ENCODE measurements at places on chromosomes 4 and X.

DNA sequence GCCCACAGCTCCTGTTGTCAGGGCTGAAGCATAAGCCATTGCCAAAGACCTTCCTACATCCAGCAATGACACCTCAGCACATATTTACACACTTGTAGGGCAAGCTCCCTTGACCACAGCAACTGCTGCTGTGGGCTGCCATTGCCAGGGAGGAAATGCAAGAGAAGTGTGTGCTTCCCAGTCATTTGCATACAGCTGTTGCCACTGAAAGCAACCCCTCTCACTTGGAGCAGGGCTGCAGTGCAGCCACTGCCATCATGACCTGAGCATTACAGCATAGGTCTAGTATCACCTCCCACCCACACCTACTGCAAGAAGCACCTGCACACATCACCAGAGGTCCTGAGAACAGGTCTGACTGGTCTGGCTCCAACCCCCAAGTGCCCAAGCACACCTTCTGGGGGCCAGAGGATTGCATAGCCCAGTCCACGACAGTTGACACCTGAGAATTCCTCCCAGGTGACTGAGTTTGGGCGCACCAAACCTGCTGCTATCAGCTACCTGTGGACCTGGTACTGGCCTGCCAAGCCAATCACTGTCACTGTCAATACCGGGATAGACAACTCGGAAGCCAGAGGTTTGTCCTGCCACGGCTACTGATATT lies 636.5 kb upstream of the SLIT2 start:
- DNase-seq, result no peak

- DNase-seq, result no peak
Observed at GRCh38 chr4:57764856-57765255, 654.7 kb upstream of the IGFBP7 start.

DNA sequence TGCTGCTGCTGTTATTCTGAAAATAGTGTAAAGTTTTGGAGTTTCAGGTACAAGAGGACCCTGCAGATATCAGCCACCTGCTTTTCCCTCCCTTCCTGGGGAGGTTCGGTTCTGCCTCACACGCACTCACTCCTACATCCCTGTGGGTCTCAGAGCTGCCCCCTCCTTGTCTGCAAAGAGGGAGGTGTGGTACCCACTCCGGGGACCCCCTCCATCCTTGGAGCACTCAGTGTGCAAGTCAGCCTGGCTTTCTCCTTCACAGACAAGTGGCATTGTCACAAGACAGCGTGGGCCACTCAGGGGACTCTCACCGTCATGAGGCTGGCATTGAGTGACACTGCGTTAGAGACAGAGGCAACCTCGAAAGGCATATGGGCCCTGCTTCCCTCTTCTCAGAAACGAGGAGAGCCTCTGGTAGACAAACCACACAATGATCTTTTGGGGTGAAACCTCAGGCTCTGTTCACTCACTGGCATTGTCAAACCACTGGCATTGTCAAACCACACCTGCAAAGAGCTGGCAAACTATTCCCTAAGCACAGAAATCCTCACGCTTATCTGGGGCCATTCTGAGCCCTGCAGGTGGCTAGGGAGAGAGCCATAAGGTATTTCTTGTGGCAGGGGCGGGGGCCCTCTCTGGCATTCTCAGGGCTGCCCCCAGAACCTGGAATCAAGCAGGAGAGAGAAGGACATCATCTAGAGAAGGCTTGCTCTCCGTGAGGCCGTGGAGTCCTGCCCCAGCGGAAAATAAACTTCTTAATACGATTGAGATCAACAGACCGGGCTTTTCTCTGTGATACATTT lies 285.0 kb downstream of the SHOX start:
- DNase-seq, result peak; percentile 50

- DNase-seq, result no peak
Observed at GRCh38 chr4:53498706-53499105, 92.6 kb downstream of the LNX1 start.

GRCh38 chr4:88981556-88981955 lies 75.4 kb downstream of the FAM13A start:
- no peak for DNase-seq

- no peak for DNase-seq
Observed at GRCh38 chr4:71094201-71094600, 100.8 kb downstream of the DCK start.

DNA sequence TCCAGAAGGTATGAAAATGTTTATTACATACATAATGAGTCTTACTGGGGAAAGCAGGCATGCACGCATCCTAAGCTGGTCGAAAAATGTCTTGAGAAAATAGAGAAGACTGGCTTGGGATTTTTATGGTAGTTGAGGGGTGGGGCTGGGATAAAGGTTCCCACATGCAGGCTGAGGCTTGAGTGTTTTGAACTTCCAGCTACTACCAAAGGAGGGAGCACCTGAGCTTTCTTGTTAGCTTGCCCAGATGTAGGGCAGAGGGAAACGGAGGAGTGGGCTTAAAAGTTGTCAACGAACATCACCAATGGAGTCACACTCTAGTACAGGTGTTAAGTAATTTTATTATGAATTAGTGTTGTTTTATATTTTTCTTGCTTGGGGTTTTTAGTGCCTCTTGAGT lies 39.6 kb upstream of the SRPX start:
- DNase-seq, result no peak

- no peak for DNase-seq
Observed at GRCh38 chrX:22652596-22652995, 347.2 kb upstream of the DDX53 start.

DNA sequence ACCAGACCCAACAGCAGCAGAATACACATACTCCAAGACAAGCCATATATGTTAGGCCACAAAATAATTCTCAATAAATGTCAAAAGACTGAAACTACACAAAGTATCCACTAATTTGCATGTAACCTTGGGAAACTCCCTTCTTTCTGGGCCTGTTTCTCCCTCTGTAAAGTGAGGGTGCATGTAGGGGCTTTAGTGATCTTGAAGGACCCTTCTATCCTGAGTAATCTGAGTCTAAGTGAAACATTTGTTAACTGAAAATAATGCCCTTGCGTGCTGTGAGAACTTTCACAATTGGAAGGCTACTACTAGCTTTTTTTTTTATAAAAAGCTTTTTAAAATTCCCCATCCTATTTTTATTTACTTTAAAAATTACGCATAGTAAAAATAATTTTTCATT lies 125.2 kb downstream of the NEXMIF start:
- no peak for DNase-seq

DNA sequence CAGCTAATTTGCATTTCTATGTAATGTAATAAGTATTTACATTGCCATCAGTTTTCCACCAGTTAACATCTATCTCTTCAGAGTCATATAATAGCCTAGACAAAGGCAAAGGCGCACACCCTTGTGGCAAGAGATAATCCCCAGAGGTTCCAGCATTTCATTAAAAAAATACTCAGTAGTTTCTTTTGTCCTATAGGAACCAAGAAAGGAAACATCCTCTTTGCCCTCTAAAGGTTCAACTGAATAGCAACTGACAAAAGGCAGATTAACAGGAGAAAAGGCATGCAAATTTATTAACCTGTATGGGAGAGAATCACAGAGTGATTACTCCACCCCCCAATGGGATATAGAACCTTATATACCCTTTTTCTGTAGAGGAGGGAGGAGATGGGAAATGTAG lies 48.4 kb downstream of the MAGEB17 start:
- no peak for DNase-seq

GRCh38 chrX:5236096-5236495 lies 992.6 kb downstream of the NLGN4X start:
- DNase-seq, result no peak

GRCh38 chrX:45889471-45889870 lies 655.8 kb downstream of the ZNF674 start:
- no peak for DNase-seq

DNA sequence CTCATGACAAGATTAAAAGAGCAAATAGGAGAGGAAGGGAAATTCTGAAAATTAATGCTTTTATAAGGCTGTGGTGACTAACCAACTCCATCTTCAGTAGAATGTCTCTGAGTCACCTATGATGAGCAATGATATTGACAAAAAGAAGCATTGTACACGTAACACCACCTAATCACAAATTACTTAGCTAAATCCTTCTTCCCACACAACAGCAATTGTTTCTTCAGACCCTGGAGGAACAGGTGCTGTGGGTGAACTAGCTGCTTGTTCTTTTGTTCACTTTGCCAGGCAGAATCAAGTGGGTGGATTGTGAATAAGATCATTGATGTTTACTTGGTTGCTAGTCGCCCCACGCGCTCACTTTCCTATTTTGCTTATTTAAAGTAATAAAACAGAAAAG lies 315.5 kb downstream of the CAMK2D start:
- no peak for DNase-seq

GRCh38 chrX:102979536-102979935 lies 42.5 kb downstream of the RAB40AL start:
- no peak for DNase-seq

DNA sequence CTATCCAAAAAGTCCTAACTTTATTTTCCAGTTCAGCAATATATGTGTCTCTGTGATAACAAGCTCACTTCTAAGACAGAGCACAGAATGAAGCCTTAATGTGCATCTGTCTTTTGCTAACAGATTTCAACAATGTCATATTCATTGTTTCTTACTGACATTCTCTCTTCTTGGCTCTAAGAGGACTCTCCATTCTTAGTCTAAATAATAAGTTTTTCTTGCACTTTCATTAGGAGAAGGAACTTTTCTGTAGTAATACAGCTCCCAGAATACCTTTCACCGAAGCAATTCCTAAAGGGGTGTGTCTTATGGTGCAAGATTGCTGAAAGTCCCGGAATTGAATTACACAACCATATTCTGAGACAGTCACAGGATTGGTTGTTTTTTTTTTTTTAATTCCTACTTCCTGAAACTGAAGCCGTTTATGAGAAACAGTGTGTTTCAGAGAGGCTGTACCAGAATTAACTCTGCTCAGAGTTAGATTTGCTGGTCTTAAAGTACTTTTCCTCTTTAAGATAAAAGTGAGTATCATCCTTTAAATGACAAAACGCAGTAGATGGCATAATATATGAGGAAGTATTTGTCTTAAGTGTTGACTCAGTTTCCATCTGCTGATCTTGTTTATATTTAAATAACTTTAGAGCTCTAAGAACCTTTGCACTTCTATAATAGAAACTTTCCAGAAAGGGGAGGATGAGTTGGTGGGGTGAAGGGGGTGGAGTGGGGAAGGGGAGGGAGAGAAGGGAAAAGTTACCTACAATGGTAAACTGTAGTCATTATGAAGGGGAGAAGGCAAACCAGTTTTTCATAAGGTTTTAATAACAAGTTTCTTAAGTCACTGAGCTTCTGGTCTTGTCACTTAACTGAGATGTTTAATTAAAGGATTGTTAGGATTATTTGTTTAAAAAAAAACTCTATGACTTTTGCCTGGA lies at the start of gene ALPK1:
Gene ALPK1, plus strand, starts transcription at position 421 of the 932 bp plus-strand sequence.
- no peak for DNase-seq

DNA sequence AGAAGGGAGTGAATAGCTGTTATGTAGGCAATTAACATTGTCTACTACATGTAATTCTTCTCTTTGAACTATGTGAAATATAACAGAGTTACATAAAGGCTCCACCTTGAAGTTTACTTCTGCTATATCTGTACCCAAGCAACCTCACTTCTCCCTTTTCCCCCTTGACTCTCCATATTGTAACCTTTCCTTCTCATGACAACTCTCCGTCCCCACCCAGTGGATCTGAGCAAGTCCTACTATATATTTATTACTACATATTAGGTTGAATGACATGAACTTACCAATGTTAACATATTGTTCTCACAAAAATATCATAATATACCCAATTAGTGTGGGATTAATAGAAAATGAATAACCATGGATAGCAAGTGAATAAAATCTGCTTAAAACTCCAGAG lies 93.2 kb upstream of the ATP8A1 start:
- DNase-seq, result peak; percentile 17

DNA sequence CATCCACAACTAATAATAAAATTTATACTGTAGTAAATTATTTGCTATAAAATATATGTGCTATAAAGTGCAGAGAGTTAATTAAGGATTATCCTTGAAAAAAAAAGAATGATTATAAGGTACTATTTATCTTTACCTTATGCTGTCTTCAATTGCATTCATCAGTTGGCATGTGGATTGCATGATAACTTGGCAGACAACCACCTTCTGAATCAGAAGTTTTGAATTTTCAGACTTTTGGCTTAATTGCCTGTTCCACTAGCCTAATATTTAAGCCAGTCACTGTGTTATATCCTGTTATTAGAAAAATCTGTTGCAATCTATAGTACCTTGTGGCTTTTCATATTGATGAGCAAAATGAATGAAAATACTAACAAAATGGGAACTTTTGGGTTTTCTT lies 1040.3 kb upstream of the PCDH10 start:
- no peak for DNase-seq

GRCh38 chr4:173821876-173822275 lies 291.8 kb upstream of the HAND2 start:
- DNase-seq, result no peak

- DNase-seq, result no peak
Observed at GRCh38 chr4:118345813-118346212, 7.0 kb downstream of the PRSS12 start.

DNA sequence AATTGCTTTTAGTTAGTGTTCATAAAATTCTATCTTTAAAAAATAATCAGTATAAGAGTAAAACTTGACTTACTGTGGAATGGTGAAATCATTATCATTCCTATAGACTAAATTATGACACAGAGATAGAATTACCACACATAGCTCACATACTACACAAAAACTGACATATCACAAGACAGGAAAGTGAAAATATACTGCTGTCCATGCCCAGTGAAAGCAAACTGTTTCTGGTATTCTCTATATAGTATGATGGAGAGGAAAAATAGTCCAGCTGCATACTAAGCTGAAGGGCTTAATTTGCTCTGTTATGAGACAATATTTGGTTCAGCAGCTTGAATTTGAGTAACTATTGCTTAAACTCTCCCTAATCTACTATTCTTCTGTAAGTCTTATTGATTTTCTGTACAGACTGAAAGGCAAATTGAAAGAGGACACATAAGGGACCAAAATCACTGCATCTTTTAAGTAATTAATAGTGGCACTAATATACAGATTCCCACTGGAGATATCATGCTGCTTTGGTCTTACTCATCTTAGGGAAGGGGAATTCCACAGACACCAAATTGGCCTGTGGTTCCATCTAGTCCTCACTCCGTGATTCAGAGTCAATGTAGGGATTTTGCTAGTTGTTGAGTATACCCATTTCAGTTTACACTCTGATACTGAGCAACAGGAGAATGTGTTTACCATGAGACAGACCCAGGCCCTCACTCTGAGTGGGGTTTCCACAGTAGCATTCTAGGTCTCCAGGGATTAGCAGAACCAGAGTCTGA lies 47.4 kb upstream of the AGA start:
- DNase-seq, result no peak

DNA sequence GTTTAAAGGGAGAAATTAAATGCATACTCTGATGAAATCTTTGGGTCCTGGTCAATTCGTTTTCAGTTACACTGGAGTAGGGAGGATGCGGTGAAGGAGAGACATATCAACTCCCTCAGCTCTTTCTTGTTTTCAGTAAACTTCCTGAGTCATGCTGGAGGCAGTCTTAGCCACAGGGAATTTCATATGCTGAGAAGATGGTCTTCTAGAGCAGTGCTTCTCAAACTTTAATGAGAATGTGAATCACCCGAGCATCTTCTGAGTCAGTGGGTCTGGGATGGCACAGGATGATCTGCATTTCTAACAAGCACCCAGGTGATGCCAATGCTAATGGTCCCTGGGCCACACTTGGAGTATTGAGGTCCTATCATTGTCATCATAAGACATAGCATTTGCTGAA lies 214.5 kb downstream of the KIT start:
- DNase-seq, result no peak

GRCh38 chr4:23937173-23937572 lies 47.3 kb upstream of the PPARGC1A start:
- DNase-seq, result no peak

Measured in activated CD4-positive, alpha-beta T cell treated with anti-CD3 and anti-CD28 coated beads, Interleukin-2, amount 10 ng/mL, durations not matched to agents 7 days and 5 days (primary cell).